ENCODE measurements at places on chromosomes 16 and 17. TPM values are rescaled to one million over a fixed set of nuclear protein-coding genes. Genes with fewer than 3 reads are reported as not detected.

PRR35 gene
- total RNA-seq, result not detected

DOC2A gene
- total RNA-seq, result 2.0 TPM

CIBAR2 gene
- not detected for total RNA-seq

ZNF469 gene
- 1.0 TPM for total RNA-seq

TCAP gene
- total RNA-seq, result 0.60 TPM
